Activated CD8-positive, alpha-beta T cell treated with anti-CD3 and anti-CD28 coated beads for 36 hours (primary cell): ENCODE measurements at places on chromosomes 11 and 22. TPM values are rescaled to one million over a fixed set of nuclear protein-coding genes. Genes with fewer than 3 reads are reported as not detected.

Gene OR6X1
- total RNA-seq, result not detected

Gene C11orf97
- total RNA-seq, result not detected

Gene SLC5A12
- total RNA-seq, result not detected

Gene CDPF1
- total RNA-seq, result 11.9 TPM

Gene CRYBB2
- total RNA-seq, result not detected

Gene MYBPC3
- total RNA-seq, result not detected

Gene DEUP1
- total RNA-seq, result not detected

Gene KRTAP5-11
- total RNA-seq, result not detected

Gene NLRP14
- total RNA-seq, result 0.11 TPM

DNA sequence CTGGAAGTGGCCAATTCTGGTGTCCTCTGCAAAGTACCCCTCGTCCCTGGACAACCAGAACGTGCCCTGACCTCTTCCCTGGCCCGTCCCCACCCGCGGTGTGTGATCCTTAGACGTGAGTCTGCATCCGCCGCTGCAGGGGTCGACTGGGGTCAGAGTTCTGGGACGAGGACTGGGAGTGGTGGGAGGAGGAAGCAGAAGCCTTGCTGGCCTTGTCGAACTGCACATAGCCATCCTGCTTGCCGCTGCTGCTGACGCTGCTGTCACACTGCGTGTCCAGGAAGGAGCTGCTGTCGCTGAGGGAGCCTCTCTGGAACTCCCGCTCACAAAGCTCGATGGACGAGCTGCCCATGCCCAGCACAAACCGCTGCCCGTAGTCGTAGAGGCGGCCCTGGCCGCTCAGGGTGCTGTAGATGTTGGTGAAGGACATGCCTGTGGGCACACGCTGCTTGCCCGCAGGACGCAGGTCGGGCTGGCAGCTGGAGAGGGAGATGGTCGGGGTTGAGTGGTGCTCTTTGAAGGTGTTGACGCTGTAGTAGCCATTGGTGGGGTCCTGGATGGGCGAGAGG is 69.1 kb downstream of the ST3GAL4 start:
- H3K4me1 ChIP-seq, result peaks cover 8% of the 10 kb centered on the region
- H3K4me3 ChIP-seq, result no peak overlapping the region
- H3K36me3 ChIP-seq, result no peaks in the 10 kb centered on the region
- DNase-seq, result no peak
- peaks cover 3% of the 10 kb centered on the region for H3K27me3 ChIP-seq

DNA sequence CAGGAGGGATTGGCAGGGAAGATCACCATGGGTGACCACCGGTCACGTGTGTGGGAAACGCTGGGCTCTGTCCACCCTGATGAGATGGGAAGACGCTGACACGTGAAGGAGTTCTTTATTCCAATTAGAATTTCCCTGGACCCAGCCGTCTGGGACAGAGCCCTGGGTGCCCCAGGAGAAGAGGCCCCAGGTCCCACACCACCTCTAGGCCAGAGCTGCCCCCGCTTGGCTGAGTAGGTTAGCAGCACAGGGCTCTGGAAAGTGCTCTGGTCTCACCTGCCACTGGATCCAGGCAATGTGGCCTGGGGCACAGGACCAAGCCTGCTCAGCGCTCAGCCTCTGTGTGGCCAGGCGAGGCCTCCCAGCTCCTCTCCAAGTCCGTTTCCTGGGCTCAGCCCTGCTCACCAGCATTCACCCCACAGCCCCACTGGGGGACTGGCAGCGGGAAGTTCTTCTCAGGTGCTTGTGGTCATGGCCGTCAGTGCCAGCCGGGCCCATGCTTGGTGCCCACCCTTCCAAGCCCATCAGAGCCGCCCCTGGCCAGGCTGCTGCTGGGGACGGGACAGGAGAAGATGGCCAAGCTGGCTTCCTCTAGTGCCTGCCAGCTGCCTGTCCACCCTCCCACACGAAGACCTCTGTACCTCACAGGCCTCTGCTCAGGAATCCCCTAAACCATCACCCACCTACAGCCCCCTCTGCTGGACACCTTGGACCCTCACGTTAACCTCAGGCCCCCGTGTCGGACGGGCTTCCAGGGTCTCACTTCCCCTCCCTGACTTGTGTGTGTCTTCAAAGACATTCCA is 62.5 kb upstream of the FGF3 start:
- peak; percentile 13 for DNase-seq
- H3K4me1 ChIP-seq, result no peaks in the 10 kb centered on the region
- no peaks in the 10 kb centered on the region for H3K36me3 ChIP-seq
- H3K4me3 ChIP-seq, result no peak overlapping the region

DNA sequence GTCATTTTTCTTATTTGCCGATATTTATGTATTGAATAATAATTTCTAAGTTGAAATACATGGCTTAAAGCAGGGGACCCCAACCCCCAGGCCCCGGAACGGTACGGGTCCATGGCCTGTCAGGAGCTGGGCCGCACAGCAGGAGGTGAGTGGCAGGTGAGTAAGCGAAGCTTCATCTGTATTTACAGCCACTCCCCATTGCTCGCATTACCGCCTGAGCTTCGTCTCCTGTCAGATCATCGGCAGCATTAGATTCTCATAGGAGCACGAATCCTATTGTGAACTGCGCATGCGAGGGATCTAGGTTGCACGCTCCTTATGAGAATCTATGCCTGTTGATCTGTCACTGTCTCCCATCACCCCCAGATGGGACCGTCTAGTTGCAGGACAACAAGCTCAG is 4.5 kb downstream of the ZMAT5 start:
- H3K36me3 ChIP-seq, result peaks cover under 1% of the 10 kb centered on the region
- no peak overlapping the region for H3K27ac ChIP-seq
- peaks cover 15% of the 10 kb centered on the region for H3K4me1 ChIP-seq
- DNase-seq, result no peak
- no peaks in the 10 kb centered on the region for H3K27me3 ChIP-seq
- no peak overlapping the region for H3K4me3 ChIP-seq

DNA sequence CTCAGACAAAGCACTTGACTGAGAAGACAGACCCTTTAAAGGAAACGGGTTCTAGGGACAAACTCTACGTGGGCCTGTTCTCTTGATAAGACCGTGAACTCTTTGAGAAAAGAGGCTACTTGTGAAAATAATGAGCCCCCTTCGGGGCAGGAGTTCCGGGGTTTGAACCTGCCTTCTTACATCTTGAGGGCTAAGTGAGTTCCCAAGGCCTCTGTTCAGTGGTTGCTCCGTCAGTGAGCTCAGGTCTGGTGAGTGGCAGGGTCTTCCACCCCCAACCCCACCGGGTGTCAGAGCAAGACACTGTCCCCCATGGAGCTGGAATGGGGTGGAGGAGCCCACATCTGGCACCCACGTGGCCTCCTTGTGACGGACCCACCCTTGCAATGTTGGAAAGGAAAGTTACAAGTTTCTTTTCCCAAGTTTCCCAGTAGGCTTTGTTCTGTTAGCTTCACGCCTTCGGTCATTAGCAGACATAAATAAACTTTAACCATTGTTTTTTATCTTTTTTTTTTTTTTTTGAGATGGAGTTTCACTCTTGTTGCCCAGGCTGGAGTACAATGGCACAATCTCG is 6.3 kb upstream of the SAMM50 start:
- H3K36me3 ChIP-seq, result no peaks in the 10 kb centered on the region
- DNase-seq, result no peak
- H3K4me3 ChIP-seq, result no peak overlapping the region
- no peak overlapping the region for H3K27ac ChIP-seq
- peaks cover 2% of the 10 kb centered on the region for H3K4me1 ChIP-seq

DNA sequence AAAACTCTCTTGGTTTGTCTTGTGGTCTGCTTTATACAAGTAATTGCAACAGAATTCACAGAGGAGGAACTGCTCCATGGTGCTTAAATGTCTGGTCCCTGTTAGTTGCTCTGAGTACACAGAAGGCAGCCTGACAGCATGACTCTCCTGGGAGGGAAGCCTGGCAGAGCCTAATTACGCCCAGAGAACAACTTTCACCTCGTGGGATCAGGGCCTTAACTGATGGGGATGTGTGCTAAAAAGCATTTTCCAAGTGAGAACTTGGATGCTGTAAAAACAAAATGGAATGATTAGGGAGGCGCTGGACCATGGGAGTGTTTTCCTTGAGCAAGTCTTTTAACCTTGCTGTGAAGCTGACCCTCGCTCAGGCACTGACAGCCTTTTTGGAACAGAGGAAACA is 154.0 kb upstream of the TENM4 start:
- H3K27me3 ChIP-seq, result no peaks in the 10 kb centered on the region
- no peak for DNase-seq
- no peaks in the 10 kb centered on the region for H3K4me1 ChIP-seq
- H3K27ac ChIP-seq, result no peak overlapping the region
- H3K4me3 ChIP-seq, result no peak overlapping the region
- H3K36me3 ChIP-seq, result no peaks in the 10 kb centered on the region

DNA sequence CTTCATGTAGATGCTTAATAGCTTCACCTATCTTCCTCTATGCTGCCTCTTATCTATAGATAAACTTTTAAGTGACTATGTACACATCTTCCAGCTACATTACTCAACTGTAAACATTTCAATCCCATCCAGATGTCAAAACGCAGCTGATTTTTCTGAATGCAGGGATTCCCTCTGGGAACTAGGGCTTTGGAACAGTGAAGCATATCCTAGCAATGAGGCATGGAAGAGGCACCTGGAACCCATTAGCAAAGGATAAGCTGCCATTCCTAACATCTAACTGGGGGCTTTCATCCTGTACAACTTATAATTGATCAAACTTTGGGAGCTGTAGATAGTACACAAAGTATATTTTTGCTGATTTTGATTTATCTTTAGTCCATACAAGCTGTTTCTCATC is 40.8 kb upstream of the OPCML start:
- H3K36me3 ChIP-seq, result no peaks in the 10 kb centered on the region
- no peak overlapping the region for H3K27ac ChIP-seq
- H3K4me1 ChIP-seq, result no peaks in the 10 kb centered on the region
- DNase-seq, result no peak
- no peak overlapping the region for H3K4me3 ChIP-seq

DNA sequence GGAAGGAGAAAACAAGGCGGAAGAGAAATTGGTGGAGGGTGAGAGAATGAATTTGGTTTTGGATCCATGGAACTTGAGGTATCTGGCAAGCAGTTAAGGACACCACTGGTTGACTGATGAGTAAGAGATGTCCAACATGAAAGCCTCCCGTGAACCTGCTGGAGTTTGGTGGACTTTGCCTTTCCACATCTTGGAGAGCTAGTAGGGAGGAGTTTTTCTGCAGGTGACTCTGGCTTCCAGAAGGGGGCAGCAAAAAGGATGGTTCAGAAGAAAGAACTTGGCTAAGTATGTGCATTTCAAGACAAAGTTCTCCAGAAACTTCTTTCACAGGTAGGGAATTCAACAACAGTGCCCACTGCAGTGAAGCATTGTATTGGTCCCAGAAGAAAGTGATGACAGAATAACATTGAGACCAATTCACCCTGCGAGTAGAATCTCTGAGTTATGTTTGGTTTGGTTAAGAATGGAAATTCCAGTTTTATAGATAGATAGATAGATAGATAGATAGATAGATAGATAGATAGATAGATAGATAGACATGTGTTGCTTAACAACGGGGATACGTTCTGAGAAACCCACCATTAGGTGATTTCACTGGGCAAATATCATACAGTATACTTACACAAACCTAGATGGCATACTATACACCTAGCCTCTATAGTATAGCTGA is 28.5 kb downstream of the DCDC1 start:
- peaks cover 23% of the 10 kb centered on the region for H3K27me3 ChIP-seq
- H3K4me3 ChIP-seq, result no peak overlapping the region
- no peaks in the 10 kb centered on the region for H3K4me1 ChIP-seq
- no peak overlapping the region for H3K27ac ChIP-seq
- DNase-seq, result peak; percentile 2

DNA sequence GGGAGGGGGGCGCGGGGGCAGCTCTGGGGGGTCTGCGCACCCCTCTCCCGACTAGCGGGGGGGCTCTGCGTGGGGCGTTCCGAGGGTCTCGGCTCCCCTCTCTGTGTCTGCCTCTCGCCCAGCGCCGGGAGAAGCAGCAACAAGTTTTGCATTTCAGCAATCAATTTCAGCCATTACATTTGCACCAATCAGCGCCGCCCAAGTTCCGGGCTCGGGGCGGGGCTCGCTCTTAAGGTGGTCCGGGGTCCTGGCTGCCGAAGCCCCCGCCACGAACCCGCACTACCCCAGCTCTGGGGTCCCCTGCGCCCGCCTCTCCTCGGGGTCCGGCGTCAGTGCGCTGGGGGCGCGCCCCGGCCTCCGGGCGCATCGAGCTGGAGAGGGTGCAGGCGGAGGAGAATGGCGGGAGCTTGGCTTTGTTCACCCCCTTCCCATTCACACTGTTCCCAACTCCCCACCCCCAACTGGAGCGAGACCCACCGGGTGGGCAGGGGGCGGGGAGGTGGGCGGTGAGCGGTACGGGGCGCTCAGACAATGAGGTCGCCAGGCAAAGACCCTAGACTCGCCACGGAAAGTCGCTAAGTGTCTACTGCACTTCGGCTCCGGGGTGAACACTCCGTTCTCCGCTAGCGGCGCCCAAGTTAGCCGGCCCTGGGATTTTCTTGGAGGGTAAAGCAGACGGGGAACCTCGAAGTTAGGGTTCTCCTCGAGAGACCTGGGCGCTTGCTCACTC is at the start of gene MN1:
Gene MN1 (minus strand): TSS at position 141 of the 730 bp plus-strand sequence. CDS start 1,213 bp downstream, outside the sequence.
- no peak within 1 kb of the TSS for H3K27ac ChIP-seq
- H3K27me3 ChIP-seq, result peaks cover 19% of the 10 kb centered on the region
- peak within 1 kb of the TSS; percentile 73 for H3K4me3 ChIP-seq

GRCh38 chr11:118304568-118305248 is at the start of gene CD3E:
CD3E (plus strand) TSS chr11:118304730; CDS start chr11:118304953, 223 bp downstream.
- peak within 1 kb of the TSS; percentile 99 for H3K27ac ChIP-seq
- DNase-seq, result peak; percentile 88
- H3K27me3 ChIP-seq, result no peaks in the 10 kb centered on the region
- peak within 1 kb of the TSS; percentile 96 for H3K4me3 ChIP-seq

GRCh38 chr11:13955971-13956421 is 6.5 kb upstream of the SPON1 start:
- peaks cover 8% of the 10 kb centered on the region for H3K27me3 ChIP-seq
- H3K4me3 ChIP-seq, result no peak overlapping the region

GRCh38 chr11:77058900-77059299 is 7.9 kb upstream of the CAPN5 start:
- H3K36me3 ChIP-seq, result no peaks in the 10 kb centered on the region
- H3K4me1 ChIP-seq, result no peaks in the 10 kb centered on the region
- no peak overlapping the region for H3K27ac ChIP-seq
- DNase-seq, result no peak

- no peak overlapping the region for H3K4me3 ChIP-seq
- H3K27me3 ChIP-seq, result no peaks in the 10 kb centered on the region
- no peak overlapping the region for H3K27ac ChIP-seq
- DNase-seq, result no peak
These were observed 87.8 kb downstream of the APOL5 start for GRCh38 chr22:35805466-35805865.

DNA sequence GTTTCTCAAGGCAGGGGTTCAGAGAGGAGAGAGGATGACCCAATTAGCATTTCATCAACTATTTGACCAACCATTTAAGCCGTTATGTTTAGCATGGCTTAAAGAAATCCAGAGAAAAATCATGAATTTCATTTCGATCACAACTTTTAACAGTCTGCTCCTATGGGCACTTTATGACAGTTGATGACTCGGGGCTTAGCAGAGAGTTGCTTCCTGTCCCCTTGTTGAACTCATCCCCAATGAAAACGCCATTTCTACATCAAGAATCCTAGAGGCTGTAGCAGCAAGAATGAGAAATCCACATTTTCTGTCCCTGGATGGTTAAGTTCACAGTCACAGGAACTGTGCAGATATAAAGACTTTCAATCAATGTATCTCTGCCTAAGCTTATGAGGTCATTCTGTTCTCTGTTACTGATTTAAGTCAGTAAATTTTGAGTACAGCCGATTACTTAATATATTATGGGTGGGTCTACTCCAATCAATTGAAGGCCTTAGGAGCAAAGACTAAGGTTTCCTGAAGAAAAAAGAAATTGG is 81.1 kb downstream of the BDNF start:
- no peak overlapping the region for H3K4me3 ChIP-seq
- no peaks in the 10 kb centered on the region for H3K27me3 ChIP-seq
- H3K27ac ChIP-seq, result no peak overlapping the region
- no peaks in the 10 kb centered on the region for H3K4me1 ChIP-seq
- DNase-seq, result no peak
